Placental pericyte (primary cell): ENCODE measurements at places on chromosomes 4 and X. TPM values are rescaled to one million over a fixed set of nuclear protein-coding genes. Genes with fewer than 3 reads are reported as not detected.

Gene NR0B1
- not detected in 2 replicates for total RNA-seq

Gene DCAF16
- total RNA-seq, result 21.9 and 29.2 TPM in 2 replicates

Gene MTMR8
- not detected in 2 replicates for total RNA-seq

Gene VCX2
- not detected in 2 replicates for total RNA-seq

Gene STK26
- 10.1 and 11.3 TPM in 2 replicates for total RNA-seq

Gene MMRN1
- total RNA-seq, result 0.57 TPM in 1 of 2 replicates, not detected in the other

Gene DUSP21
- not detected in 2 replicates for total RNA-seq

Gene BEND2
- total RNA-seq, result not detected in 2 replicates

Gene GAB1
- 9.7 and 12.0 TPM in 2 replicates for total RNA-seq

Gene CLIC2
- 0.22 and 1.3 TPM in 2 replicates for total RNA-seq

Gene MAGEA8
- not detected in 2 replicates for total RNA-seq

Gene RTL9
- total RNA-seq, result 0.44 and 0.57 TPM in 2 replicates

Gene RNF150
- 0.22 and 1.1 TPM in 2 replicates for total RNA-seq

Gene C4orf51
- total RNA-seq, result not detected in 2 replicates

Gene TMEM150C
- total RNA-seq, result 0.14 TPM in 1 of 2 replicates, not detected in the other

Gene SPANXD
- not detected in 2 replicates for total RNA-seq

Gene PABPC5
- total RNA-seq, result 0.29 TPM in 1 of 2 replicates, not detected in the other

Gene F8A2
- not detected in 2 replicates for total RNA-seq

Gene NELFA
- total RNA-seq, result 16.9 and 23.2 TPM in 2 replicates

Gene ETDB
- total RNA-seq, result not detected in 2 replicates

Gene MAGEA9B
- total RNA-seq, result not detected in 2 replicates

Gene ADGRA3
- 19.9 and 51.5 TPM in 2 replicates for total RNA-seq

Gene ZFP42
- under 0.01 and 0.22 TPM in 2 replicates for total RNA-seq

Gene GPC3
- total RNA-seq, result 4.2 TPM in 1 of 2 replicates, not detected in the other

Gene PRR32
- total RNA-seq, result not detected in 2 replicates

Gene MAGEB2
- total RNA-seq, result 2.4 TPM in 1 of 2 replicates, not detected in the other

Gene FAM149A
- 0.88 and 2.4 TPM in 2 replicates for total RNA-seq

Gene RGN
- 1.1 TPM in 1 of 2 replicates, not detected in the other for total RNA-seq

Gene MAGEA12
- total RNA-seq, result not detected in 2 replicates

Gene PLK4
- total RNA-seq, result 0.66 and 26.9 TPM in 2 replicates

Gene INTS6L
- total RNA-seq, result 3.3 and 5.7 TPM in 2 replicates

Gene CSTF2
- 16.0 and 33.2 TPM in 2 replicates for total RNA-seq
